Stimulated activated CD4-positive, alpha-beta T cell treated with anti-CD3 and anti-CD28 coated beads, Interleukin-2, amount 100 ng/mL, for 4 hours (primary cell): ENCODE measurements at places on chromosomes 5 and 9.
A peak's percentile ranks its signal among the peaks of the same experiment; 100 is the strongest.

DNA sequence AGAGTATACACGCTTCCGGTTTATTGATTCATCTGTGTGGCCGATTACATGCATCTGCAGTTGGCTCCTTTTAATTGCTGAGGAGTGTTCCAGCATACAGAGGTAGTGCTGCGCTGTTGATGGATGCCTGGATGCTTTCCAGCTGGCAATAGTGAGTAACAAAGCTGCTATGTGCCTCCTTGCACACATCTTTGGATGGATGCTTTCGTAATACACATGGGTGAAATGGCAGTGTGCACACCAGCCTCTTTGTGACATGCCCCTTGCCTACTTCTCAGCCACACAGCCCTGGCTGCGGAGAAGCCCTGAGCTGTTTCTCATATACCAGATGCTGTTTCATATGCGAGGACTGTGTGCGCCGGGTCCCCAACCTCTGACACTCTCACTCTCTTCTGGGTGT lies 151.0 kb downstream of the GADD45G start:
- no peak for DNase-seq

DNA sequence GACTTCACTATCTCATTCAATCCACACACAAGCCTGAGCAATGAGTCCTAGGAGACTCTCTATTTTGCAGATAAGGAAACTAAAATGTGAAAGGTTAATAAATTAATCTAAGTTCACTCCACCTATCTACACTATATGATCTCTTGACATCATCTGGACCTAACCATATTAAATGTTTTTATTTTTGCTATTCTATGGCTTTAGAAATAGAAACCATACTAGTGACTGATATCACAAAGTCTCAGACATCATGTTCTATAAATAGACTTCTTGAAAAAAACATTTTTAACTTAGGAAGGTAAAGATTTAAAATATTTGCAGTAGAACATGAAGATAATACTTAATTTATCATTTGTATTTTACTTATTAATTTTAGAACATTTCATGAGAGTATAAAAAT lies 9.4 kb upstream of the ADGRV1 start:
- DNase-seq, result no peak

DNA sequence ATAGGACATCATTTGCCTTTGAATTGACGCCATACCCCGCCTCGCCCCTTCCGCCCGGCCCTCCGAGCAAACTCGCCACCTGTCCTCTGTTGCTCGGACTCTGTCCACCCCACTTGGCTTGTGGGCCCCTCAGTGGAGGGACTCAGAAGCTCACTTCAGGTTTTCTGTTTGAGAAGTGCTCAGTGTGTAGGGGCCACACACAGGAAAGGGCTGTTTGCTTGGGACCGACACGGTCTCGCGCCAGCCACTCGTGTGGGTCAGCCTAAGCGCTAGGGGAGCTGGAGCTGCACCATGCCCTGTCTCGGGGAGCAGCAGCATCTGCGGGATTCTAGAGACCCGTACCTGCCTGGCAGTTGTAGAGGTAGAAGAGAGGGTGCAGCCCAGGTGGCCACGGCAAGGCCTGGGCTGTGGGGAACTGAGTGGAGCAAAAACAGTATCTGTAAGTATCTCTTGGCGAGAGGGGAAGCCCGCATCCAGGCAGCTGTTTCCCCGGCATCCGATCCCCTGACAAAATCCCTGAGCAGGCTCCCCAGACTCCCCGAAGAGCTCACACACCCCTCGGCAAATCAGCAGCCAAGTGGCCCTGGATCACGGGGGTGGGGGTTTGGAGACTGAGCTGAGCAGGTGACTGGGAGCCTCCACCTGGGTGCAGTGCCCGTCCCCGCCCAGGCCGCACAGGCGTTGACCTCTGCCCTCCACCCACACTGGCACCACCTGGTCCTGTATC lies 52.2 kb downstream of the COL5A1 start:
- no peak for DNase-seq

DNA sequence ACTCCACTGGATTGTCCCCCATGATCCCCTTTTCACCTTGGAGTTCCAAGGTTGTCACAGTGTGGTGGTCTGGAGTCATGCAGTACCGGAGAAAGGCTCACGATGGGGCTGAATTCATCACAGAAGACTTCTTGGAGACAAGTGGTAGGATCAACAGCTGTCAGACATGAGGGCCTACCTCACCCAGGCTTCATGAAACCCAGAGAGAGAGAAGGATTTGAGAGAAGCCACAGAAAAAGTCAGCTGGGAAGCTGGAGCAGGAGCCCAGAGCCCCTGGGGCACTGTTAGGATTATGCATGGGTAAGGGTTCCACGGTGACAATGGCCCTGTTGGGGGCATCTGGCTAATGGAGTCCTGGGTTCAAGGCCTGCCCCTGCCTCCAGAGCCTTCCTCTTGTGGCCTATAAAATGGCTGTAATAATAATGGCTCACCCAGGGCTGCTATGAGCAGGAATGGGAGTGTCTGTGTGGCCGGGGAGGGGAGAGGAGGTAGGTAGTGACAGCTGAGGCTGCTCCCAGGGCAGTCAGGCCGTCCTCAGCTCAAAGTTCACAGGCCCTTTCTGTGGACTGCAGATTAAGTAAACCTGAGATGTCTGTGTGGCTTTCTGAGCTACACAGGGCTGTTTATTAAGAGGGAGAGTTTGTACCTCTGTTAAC lies 910 bp downstream of the TRIM14 start:
- peak; percentile 35 for DNase-seq

- DNase-seq, result no peak
Observed at GRCh38 chr5:122099060-122099790, 21.2 kb upstream of the LOX start.

- no peak for DNase-seq
Observed at GRCh38 chr5:136424835-136425584, 59.7 kb upstream of the TRPC7 start.

GRCh38 chr5:58731641-58732040 lies 148.8 kb downstream of the RAB3C start:
- DNase-seq, result no peak

- no peak for DNase-seq
Observed at GRCh38 chr9:99414321-99414720, 192.2 kb downstream of the SEC61B start.

DNA sequence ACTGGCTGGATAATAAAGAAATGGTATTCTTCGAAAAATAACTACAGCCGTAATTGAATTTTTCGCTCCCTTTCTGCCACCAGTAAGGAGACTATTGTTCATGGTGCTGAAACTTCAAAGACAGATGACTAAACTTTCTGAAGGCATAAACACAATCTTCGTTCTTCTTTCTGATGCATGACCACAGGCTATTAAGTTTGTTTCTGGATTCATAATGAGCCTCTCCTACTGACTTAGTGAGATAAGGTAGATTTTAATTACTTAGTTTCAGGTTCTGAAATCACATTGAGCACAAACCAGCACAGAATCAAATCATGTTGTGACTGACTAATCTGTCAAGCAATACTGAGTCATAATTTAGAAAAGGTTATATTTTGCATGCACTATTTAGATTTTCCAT lies 441.8 kb upstream of the CCNG1 start:
- DNase-seq, result no peak

DNA sequence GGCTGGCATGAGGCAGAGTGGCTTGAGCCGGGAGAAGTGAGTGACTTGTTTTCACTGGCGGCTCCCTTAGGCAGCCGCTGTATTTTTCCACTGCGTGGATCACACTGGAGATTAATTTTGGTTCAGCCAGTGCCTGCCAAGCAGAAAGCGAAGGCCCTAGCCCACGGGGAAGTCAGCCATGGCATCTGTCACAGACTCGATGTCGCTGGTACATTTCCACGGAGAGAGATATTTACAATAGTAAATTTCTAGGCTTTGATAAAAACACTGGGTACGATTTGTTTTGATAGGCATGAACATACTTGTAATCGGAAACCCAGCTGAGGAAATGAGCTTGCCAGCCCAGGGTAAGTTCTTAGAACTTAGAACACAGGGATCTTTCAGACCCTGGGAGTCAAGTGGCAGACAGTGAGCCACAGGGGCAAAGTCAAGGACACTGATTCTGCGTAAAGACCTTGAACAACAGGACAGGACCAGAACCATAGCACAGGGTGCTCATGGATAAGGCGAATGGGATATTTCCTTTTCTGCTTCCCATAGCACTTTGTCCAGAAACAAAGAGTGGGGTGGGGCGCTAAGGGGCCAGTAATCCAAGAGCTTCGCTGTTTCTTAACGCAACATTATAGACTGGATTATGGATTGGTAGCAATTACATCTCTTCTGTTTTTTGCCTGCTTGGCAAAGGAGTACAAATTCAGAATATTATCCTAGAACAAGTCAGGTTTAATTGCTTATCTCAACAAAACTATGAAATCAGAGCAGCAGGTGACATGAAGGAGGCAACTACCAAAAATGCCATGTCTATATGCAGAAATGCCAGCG lies 4.5 kb downstream of the DUSP1 start:
- DNase-seq, result no peak

- no peak for DNase-seq
Observed at GRCh38 chr5:88845081-88845697, 37.8 kb downstream of the MEF2C start.

DNA sequence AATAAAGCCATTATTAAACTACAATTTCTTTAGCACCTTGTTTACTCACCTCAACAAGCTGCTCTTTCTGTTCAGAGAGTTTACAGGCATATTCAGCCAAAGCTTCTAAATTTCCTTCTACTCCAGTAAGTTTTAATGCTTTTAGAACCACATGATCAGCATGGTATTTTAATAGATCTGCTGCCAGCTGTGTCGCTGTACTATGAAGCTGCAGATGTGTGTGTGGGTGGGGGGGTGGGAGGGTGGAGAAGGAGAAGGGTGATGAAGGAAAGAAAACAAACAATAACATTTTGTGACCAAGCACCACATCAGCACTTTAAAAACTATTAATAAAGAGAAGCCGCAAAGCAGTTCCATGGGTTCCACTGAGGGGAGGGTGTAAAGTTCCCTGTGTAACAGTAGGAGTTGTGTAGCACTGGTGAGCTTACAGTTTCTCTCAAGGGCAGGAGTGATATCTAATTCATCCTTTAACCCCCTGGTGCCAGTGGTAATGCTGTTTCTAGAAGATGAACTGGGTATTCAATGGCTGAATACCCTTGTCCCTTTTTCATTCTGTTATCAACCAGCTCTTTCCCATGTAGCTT lies 38.5 kb downstream of the ABITRAM start:
- DNase-seq, result no peak
